ENCODE measurements at places on chromosomes 7 and 10.

DNA sequence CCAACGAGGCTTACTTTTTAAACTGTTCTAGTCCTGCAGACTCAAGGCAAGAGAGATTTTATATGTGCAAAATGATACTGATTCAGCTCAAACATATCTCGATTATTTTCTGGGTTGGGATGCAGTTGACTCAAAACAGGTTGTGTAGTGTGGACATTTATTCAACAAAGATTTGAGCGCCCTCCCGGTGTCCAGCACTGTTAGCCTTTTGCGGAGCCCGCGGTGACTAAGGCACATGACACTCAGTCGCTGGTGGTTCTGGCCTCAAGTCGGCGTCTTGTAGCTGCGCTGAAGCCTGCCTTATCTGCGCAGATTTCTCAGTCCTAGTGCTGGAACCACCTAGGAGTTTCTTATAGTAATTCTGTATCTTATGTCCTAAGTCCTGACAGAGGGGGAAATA is 938 bp upstream of the CADPS2 start:
- no peak for DNase-seq

DNA sequence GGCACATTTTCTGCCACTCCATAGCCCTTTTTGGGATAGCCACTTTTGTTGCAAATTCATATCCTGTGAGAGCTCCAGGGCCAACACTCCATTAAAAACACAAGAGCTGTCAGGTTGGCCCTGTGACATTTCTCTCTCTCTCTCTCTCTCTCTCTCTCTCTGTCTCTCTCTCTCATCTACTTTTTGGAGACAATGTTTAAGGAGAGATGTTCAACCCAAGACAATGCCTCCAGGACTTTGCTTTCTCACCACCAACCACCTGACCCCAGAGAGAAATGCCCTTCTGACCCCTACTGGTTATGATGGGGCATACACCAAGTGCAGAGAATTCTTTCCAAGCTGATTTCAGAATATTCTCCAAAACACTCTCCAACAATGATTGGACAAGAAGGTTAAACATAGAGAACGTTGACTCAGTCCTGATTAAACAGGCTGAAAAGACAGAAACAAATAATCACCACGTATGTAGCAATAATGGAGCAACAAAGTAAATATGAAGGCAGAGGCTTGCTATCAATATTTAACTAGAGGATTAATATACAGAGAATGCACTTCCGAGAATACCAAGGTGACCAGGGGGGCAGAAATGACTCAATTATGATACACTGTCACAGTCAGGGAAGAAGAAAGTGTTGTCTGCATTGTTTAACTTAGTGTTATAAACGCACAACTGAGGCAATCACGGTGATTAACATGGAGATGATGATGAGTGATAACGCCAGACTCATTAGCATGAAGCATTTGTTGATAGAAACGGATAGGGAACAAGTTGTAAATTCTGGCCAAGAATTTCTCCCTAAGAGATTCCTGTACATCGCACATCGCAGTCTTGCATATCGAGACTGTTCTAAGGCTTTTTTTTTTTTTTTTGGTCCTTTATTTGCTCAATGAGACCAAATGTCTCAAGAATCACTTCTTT is 178.5 kb downstream of the NRP1 start:
- peak; percentile 29 for DNase-seq

DNA sequence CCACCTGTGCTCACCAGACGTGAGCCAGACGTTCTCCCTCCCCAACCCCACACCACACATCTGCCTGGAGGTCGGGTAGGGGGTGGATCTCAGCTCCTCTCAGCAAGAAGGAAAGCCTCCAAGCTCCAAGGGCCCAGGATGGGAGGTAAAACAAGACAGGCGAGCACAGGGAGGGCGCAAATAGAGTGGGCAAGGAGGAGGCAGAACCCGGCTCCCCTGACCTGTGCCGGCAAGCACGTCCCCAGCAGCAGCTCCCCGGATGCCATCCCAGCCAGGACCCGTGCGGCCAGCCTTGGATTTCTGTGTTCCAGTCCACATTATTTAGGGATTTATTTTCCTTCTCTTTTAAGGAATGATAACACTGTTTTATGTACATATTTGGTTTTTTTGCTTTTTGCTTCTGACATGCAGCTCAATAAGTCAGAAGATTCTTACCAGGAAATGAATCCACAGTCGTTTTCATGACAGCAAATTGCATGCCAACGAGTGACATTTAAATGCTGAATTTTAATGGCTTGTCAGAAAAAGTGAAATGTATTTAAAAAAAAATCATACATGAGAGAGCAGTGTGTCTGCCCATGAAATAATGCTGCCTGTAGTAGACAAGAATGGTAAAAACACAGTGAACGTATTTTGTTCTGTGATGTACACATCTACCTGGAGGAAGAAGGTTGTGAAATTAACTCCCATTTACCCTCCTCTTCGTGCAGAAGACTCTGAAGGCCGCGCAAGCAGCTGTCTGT is 276.5 kb downstream of the PTPRN2 start:
- no peak for DNase-seq

DNA sequence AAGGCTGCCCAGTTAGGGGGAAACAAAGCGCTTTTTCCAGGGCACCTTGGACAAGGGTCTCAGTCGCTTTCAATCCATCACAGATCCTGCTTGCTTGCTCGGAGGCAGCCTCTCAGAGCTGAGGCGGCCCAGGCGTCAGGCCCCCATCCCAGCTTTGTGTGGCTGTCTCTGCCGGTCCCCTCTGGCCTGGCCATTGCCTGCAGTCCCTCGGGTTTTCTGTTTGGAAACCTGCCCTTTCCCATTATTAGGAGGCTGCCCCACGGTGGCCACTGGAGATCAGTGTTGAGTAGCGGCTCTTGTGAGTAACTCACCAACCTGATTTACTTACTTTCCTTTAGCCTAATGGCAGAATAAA is 216.1 kb downstream of the GLRX3 start:
- DNase-seq: no peak

- DNase-seq: no peak
Measured at GRCh38 chr7:125828153-125828700, 898.6 kb upstream of the POT1 start.

DNA sequence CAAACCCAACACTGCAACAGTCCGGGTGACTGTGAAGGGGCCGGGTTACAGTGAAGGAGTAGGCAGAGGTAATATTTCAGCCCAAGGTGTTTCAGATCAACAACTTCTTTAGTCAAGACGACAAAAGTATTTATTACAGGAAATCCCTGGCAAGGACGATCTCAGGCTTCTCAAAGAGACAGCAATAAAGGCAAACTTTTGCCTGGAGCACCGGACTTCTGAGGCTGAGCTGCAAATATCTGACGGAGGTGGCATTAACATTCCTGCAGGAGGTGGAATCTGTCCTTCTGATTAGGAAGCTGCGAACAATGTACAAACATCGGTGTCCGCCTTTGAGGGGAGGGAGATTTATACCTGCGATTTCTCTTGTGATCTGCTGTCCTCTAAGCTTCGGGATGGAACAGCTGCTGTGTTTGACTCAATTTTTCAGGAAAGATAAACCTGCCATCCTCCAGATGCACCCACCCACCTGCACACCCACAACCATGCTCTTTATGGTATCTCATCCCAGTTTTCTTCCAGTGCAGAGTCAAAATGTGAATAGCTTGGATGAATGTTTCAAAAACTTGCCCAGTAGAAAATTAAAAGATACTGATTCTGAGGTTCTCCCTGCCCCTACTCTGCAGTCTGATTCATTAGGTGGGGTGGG is 32.1 kb downstream of the EMX2 start:
- no peak for DNase-seq

DNA sequence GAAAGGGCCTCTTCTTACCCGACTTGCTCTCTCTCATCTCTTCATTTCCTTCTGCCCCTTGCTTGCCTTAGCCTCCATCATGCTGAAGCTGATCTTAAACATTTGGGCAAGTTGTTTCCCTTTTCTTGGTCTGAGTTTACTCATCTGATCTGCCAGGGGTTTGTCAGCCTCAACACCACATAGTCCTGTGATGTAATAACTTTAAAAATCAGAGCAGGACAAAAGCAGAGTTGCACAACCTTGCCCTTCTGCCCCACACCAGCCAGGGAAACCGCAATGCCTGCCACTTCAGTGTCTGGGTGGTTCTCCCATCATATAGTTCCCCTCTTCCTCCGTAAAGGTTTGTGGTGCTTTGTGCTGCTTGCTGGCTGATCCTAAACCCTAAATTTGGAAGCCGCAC is 9.9 kb upstream of the LIPM start:
- DNase-seq: no peak

- DNase-seq: no peak
Measured at GRCh38 chr10:49290131-49290530, 8.8 kb upstream of the C10orf71 start.

GRCh38 chr7:110521357-110521911 is 569.5 kb upstream of the LRRN3 start:
- DNase-seq: no peak

- DNase-seq: no peak
Measured at GRCh38 chr7:361680-362401, 71.9 kb downstream of the FOXL3 start.

GRCh38 chr10:28906415-28906814 is 229.1 kb downstream of the BAMBI start:
- DNase-seq: no peak

- DNase-seq: no peak
Measured at GRCh38 chr7:159068488-159068811, 76.2 kb downstream of the VIPR2 start.

DNA sequence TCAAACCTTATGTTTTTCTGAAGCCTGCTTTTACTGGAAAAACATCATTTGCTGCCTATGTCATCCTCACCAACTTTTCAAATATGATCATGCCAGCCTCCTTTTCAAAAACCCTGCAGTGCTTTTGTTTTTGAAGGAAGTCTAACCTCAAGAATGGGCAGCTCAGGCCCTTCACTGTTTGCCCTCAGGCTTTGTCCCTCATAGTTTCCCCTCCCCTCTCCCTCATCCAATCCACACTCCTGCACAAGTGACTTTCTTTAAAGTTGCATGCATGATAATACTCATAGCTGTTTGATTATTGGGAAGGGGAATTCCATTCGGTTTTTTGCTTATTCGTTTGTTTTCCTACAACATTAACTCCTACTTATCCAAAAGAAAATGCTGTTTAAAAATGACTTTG is 219.4 kb downstream of the SEMA3E start:
- DNase-seq: no peak

DNA sequence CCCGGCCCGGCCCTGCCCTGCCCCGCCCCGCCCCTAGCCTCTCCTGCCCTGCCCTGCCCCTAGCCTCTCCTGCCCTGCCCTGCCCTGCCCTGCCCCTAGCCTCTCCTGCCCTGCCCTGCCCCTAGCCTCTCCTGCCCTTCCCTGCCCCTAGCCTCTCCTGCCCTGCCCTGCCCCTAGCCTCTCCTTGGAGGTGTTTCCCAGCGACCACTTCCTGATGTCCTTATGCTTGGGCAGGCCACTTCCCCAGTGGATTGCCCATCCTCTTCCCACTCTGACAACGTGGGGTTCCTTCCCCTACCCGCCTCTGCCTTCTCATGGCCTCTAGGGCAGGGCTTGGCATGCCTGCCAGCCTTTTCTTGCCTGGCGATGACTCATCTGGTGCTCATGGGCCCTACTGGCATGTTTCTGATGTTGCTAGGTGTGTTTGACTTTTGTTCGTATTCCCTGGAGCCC is 21.2 kb downstream of the PRXL2A start:
- DNase-seq: no peak

DNA sequence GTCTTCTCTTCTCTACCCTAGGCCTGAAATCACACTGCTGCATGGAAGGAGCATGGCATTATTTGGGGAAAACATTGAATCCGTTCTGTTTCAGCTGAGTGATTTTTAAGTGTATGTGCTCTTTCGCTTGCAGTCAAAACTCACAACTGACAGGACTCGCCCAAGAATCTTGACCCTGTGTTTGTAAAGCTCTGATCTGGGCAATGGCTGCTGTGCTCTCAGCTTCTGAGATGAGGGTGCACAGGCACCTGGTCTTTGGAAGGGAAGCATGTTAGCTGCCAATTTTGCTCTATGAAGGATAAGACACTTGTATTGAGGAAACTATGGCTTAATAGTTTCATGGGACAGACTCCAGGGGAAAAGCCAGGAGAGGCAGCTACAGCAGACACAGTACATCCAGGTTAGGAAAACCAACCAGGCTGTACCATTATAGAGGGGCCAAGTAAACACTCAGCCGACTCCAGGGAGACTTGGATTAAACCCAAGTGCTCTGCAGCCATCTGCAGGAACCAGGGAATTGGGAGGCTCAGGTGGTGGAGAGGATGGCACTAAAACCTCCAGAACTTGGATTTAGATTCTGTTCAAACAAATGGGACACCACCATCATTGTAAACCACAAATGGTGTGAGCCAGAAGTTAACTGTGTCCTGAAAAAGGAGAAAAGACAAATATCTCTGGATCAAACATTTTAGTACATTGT is 43.3 kb downstream of the LYZL1 start:
- no peak for DNase-seq

GRCh38 chr7:101701153-101701794 is 72.2 kb upstream of the MYL10 start:
- DNase-seq: no peak

GRCh38 chr7:48473205-48473865 is 302.1 kb downstream of the ABCA13 start:
- DNase-seq: no peak

- DNase-seq: no peak
Measured at GRCh38 chr7:93949423-93949822, 27.9 kb downstream of the GNG11 start.

DNA sequence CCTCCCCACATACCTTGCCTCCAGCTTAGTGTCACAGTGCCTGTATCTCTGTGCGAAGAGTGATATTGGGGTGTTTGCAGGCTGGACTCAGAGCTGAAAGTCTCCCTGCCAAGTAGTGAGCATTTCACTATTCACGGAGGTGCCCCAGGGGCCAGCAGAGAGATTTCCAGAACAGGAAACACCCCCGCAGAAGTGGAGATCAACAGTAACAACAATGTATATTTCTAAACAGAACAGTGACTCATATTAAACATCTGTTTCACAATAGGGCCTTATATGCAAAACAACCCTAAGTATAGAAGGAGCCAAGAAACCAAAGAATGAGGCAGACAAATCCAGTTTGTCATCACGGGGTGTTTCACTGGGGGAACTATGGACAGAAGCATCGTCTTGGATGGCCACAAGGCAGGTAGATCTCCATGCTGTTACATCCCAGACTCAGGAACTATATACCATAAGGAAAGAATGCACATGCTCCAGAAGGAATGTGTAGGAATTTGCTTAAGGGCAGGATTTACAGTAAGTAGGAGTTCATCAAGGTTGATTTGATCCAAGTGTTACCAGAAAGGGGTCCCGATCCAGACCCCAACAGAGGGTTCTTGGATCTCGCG is 29.3 kb upstream of the CCL24 start:
- peak; percentile 32 for DNase-seq

GRCh38 chr10:119478111-119478802 is 64.3 kb downstream of the RGS10 start:
- no peak for DNase-seq

- no peak for DNase-seq
Measured at GRCh38 chr7:55365205-55365674, at the start of gene LANCL2. LANCL2 (plus strand) TSS chr7:55365337; CDS start chr7:55366026, 689 bp downstream.

- no peak for DNase-seq
Measured at GRCh38 chr7:42064534-42064933, 172.5 kb downstream of the GLI3 start.

DNA sequence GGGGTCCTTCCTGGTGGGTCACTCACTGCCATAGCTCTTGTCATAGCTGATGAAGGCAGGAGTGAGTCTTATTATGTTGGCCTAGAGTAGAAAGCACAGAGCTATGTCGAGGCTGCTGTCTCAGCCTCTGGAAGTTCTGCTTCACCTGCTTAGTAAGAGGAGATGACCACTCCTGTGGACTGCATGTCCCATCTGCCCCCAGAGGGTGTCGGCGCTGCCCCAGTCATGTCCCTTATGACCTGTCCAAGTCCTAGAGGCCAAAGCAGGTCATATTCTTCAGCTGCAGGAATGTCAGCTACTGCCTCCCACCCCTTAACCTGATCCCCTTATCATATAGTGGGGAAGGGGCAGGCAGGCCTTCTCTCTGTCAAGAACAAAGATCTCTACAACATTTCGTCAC is 72.4 kb upstream of the AGK start:
- DNase-seq: no peak
